ENCODE measurements at places on chromosomes 11 and 22. TPM values are rescaled to one million over a fixed set of nuclear protein-coding genes. Genes with fewer than 3 reads are reported as not detected.

PTPRCAP gene
- total RNA-seq: 4.0 TPM

DNA sequence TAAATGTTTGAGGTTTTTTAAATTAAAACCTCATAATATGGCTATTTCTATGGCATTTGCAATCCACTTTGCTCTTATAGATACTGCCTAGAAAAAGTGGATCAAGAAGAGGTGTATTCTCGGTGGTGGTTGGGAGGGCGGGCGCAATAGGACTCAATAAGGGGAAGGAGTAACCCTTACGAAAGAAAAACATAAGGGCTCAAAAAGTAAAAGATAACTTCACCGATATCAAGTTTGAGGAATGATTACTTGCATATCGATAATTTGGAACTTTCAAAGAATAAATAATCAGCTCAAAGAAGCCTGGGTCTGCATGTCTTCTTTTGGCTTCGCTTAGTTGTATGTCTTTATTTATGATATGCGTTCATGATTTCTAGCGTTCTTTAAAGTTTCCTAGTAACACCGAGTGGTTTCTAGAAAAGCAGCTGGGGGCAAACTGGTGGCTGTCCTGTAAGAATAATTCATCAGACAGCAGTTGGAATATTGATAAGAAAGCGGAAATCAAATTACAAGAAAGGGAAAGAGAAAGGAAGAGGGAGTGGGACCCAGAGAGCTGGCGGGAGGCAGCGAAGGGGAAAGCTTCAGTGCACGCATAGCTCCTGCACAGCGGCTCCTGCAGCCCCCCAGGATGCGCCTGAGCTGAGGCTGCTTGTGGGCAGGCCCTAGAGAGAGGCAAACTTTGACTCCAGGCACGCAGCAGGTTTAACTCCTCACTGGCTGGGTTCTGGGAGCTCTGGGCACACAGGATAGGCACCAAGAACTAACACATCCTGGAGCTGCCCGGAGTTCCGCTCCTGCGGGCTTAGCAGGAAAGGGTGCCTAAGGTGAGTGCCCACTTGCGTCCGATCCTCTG, 9.1 kb upstream of the FLI1 start:
- peak; percentile 62 for DNase-seq

- DNase-seq: no peak
These were observed 6.8 kb upstream of the LIF start for GRCh38 chr22:30253205-30253852.

GRCh38 chr11:75588051-75588481, 26.0 kb downstream of the SERPINH1 start:
- no peak for DNase-seq

GRCh38 chr22:30238661-30239487, 7.7 kb downstream of the LIF start:
- peak; percentile 50 for DNase-seq

- no peak for DNase-seq
These were observed 379.8 kb downstream of the SOX6 start for GRCh38 chr11:15976433-15977045.

- no peak for DNase-seq
These were observed 106.0 kb downstream of the BCR start for GRCh38 chr22:23286296-23286695.

- no peak for DNase-seq
These were observed 44.9 kb downstream of the LRRC32 start for GRCh38 chr11:76625472-76626186.

- DNase-seq: no peak
These were observed 125.9 kb downstream of the TEAD1 start for GRCh38 chr11:12800032-12800671.
